ENCODE measurements at places on chromosomes 4 and X.

- DNase-seq: no peak
These were observed 107.8 kb downstream of the CCSER1 start for GRCh38 chr4:90234916-90235547.

DNA sequence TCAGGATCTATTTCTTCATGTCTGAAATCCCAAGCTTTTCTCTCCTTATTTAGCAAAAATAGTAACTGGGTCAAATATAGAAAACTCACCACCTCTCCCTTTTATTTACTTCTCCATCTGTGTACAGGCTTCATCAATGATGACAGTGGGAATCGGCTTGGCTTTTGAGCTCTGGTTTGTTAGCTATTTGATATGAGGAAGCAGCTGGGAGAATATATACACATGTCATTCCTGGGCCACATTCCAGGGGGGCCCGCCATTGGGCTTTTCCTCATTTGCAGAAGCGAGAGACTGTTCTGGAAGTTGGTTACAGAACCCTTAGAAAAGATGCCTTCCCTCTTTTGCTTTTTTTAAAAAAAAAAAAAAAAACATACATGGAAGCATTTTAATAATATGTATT lies 107.4 kb upstream of the F9 start:
- DNase-seq: no peak

GRCh38 chr4:67668315-67668714 lies 32.6 kb downstream of the UBA6 start:
- DNase-seq: no peak

DNA sequence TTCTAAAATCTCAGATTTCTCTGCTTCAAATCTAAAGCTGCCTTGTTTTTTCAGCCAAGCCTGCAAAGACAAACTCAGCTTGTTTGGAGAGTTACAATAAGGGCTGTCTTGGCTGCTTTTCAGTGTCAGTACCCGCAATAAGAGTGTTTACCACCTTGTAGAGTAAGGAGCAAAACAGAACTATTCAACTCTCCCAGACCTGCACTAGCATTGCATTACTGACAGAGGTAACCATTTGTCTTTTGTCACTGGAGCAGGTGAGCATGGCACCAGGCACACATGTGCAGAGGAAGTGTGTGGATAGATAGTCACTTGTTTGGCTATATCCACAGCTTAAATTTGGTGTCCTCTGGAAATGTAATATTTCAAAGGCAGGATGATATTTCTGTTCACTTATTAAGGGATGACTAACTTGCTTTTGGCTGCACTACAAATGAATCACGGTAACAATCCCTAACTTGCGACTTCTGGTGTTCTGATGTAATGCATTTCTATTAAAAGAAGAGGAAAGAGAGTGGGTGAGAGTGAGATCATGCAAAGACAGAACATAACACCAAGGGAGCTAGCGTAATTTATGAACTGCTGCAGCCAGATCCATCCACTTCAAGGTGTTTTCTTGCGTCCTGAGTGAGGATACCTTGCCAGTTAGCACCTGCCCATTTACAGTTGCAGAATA lies 38.6 kb downstream of the PTCHD1 start:
- DNase-seq: no peak

DNA sequence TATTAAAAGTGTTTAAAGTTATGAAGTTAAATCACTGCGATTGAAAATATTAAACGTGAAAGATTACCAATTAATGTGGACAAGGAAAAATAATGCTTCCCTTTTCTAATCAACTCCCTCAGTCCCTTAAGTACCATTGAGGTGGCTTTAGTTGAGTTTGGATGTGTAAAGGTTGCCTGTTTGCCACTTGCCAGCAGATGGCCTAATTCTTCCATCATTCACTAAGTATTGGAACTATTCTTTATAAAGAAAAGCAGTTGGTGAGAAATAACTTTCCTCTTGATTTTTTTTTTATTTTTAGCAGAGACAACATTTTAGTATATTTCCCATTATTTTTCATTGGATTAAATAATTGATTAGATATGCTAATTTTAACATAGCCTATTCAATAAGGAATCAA lies 295.9 kb upstream of the TACR3 start:
- DNase-seq: no peak

DNA sequence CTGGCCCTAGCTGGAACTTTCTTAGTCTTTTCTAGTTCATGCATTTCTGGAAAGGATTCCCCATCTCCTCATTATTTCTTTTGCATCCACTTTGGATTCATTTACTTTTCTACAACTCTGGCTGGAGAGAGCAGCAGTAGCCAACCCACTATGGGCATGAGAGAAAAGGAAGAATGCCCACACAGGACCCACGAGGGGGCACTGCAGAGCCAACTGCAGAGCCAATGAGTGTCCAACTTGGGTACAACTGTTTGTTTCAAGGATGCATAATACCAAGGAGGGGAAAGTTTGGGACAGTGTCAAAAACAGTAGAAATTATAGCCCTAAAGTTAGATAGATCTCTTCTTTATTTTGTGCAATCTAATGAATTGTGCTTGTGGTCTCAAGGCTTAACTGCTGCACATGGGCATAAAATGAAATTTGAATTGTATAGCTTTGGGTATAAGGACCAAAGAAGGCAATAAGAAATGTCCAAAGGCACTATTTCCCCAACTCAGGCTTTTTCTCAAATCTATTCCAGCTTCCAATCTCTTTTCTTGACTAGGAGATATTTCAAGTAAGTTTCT lies 230.6 kb downstream of the NSUN7 start:
- no peak for DNase-seq

DNA sequence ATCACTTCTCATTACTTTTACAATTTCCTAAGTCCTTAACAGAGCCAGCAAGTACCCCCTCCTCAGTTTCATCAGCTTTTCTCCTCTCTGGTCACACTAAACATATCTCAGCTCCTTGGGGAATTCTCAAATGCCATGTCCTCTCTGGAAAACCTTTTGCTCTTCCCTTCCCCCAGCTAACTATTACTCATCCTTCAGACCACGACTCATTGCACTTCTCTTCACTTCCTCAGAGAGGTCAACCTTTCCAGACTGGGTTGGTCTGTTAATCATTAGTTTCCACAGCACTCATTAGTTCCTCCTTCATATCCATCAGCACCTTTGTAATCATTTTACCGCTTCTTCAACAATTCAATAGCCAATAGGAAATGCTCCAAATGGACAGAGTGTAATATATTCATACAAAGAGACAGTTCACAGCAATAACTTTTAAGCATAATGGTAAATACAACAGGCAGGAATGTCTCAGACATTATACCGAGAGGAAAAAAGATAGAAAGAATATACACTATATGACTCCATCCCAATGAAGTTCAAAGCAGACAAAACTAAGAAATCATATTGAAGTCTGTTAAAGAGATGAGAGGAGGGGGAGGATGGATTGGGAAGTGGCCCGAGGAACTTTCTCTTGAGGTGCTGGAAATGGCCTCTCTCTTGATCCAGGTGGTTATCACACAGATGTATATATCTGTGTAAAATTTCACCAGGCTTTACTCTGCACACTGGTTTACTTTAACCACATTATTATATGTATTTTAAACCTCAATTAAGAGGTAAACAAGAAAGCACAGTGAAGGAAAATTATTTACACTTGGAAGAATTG lies 39.6 kb downstream of the DDX60L start:
- no peak for DNase-seq

- DNase-seq: no peak
These were observed 677.7 kb upstream of the HTR2C start for GRCh38 chrX:113906168-113906567.

GRCh38 chr4:140195806-140196205 lies 41.8 kb upstream of the MAML3 start:
- DNase-seq: no peak

DNA sequence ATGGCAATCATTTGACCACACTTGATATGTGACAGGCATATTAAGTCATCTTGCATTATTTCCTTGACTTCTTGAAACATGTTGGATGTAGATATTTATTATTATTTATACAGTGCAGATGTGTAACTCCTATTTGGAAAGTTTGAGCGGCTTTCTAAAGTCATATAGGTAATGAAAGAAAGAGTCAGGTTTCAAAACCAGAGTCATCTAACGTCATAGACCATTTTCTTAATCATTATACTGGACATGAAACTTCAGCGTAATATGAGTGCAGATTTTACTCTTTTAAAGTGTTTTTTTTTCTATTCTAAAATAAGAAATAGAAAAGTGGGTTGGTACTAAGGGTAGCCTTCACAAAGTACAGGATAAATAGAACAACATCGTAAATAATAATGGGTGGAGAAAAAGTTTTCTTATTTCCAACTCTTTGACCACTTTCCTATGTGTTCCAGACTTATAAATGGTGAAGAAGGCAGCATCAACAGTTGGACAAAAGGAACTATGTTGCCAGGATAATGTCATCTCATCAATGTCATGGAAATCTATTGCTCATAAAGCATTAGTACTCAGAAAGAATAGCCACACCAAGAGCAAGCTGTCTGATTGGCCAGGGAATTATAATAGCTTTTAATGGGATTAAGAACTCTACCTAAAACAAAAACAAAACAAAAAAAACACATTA lies 108.0 kb upstream of the PCDH18 start:
- DNase-seq: no peak

GRCh38 chr4:34628471-34628870 lies 1615.8 kb downstream of the ARAP2 start:
- no peak for DNase-seq

DNA sequence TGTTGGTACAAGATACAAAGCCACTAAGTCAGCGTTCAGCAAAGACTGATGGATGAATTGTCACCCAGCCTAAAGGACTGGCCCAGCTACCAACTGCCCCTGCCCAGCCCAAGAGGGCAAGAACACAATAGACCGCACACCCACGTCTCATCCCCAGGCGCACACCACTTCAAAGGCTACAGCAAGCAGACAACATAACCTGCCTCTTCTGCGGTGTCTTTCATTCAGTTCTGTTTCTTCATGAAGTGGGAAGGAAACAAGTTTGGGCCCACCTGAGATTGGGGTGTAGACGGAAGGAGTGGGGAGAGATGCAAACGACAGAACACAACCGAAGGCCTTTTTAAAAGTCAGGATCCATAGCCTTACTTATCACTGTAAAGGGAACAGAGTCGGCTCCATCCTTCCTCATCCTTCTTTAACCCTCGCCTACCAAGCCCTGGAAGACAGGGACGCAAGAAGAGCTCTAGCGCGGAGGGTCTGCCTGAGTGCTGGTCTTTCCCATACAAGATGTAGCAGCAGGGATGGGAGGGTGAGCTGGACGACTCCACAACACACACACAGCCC lies 691 bp downstream of the SCARB2 start:
- no peak for DNase-seq

DNA sequence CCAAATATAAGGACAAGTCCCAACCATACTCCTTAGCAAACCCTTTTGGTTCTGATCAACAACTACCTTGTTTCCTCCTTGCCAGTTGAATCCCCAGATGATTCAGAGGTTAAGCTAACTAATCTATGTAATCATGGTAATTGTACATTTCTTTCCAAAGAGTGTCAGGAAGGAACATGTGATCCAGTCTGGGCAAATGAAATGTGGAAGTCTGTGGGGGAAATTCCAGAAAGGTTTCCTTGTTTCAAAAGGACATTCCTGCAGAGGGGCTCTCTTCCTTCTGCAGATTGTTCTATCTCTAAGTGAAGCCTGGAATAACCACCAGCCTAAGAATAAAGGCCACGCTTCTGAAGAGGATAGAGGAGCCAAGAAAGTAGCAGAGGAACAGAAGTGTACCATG lies 7.0 kb downstream of the PRSS12 start:
- DNase-seq: no peak

- peak; percentile 66 for DNase-seq
These were observed at the start of gene NUDT6 for GRCh38 chr4:122921971-122922876. Gene NUDT6, minus strand, starts transcription at chr4:122922597. Its CDS starts 25 bp downstream, at chr4:122922572.

- no peak for DNase-seq
These were observed 157.5 kb upstream of the ITM2A start for GRCh38 chrX:79524642-79525041.
